ENCODE measurements at places on chromosomes 5 and 9.

- DNase-seq: no peak
These were observed 51.5 kb upstream of the ARL15 start for GRCh38 chr5:54361691-54362411.

DNA sequence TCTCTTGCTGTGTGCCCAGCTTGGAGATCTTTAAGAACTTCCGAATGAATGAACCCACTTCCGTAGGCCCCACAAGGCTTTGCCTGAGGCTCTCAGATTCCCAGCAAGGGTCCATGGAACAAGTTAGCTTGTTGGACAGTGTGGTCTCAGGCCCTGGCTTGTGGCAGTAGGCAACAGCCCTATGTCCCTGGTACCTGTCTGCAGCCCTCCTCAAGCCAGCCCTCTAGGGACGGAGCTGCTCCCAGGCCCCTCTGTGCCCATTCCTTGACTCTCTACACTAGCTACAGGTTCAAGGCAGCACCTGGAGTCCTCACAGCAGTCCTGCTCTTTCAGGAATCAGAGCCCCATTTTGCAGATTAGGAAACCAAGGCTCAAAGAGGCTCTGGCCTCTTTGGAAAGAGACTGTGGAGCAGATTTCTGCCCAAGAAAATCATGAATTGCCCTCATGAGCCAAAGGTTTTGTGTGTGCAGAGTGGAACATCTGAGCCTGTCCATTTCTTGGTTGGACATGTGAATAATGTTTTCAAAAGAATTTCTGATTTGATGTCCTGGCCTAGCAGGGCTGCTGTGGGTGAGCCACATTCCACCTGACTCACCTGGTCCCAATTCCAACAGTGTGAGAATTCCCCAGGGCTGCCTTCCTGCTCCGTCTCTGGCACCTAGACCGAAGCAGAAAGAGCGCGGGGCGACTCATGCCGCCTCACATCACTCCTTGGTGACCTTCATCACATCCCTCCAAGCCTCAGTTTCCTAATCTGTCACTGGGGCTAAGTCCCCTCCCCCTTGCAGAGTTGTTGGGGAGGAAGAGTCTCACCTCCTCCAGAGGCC, 131.7 kb downstream of the BARX1 start:
- DNase-seq: no peak

DNA sequence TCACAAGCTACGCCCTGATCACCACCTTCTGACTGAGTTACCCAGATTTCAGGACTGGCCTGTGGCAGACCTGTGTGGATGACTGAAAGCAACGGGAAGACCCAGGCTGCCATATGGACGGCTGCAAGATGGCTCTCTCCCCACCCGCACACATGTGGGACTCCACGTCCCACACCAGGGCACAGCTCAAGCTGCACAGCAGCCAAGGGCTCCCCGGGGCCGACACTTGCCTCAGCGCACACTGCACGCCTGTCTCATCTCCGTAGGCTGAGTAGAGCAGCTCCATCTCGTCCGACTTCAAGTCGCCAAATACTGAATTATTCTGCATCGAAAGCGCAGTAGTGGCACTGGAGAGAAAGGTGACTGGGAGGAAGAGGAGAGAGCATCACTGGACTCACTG, 14.5 kb downstream of the BRD9 start:
- no peak for DNase-seq

DNA sequence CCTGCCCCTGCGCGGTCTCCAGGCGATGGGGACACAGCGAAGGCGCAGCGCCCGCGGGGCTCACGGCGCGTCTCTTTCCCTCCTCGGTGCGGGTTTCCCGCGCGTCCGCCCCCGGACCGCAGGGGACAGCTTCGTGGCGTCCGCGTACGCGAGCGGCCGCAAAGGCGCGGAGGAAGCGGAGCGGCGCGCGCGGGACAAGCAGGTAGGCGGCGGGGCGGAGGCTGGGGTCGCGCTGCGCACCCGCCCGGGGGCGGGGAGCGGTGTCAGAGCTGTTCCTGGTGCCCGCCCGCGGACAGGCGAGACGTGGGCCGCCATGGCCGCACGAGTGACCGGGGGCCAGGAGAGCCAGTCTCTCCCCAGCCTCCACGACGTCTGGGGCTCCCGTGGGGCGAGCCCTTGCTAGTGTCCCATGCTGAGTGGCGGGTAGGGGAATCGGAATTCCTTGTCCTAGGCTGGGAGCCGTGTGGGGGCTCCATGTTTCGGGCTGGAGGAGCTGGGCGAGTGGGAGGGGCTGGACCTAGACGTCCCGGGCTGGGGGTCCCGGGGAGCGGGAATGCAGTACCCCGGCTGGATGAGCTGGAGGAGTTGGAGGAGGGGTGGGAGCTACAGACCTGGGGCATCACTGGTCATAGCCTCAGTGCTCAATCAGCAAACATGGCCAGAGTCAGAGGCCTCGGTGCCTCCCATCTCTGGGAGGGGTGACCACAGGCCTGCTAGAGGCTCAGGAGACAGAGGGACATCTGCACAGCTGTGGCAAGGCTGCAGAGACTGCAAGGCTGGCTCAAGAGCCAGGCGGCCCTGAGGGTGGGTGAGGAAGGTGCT, 968 bp downstream of the NKD2 start:
- no peak for DNase-seq

DNA sequence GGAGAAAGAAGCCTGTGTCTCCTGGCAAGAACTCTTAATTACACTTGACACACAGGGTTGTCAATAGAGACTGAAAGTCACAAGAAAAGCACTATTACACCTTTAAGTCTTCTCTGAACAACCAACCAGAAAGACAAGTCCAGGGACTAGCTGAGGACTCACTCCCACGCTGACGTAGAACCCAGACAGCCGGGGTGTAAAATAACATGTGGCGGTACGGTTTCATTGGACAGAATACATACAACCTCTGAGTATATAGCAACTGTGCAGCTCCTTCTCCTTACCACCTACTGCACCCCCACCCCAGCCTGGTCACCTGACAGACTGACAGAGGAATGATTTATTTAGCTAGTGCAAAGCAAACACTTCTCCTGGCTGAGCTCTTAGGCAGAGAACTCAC, 103.4 kb upstream of the RASEF start:
- no peak for DNase-seq

DNA sequence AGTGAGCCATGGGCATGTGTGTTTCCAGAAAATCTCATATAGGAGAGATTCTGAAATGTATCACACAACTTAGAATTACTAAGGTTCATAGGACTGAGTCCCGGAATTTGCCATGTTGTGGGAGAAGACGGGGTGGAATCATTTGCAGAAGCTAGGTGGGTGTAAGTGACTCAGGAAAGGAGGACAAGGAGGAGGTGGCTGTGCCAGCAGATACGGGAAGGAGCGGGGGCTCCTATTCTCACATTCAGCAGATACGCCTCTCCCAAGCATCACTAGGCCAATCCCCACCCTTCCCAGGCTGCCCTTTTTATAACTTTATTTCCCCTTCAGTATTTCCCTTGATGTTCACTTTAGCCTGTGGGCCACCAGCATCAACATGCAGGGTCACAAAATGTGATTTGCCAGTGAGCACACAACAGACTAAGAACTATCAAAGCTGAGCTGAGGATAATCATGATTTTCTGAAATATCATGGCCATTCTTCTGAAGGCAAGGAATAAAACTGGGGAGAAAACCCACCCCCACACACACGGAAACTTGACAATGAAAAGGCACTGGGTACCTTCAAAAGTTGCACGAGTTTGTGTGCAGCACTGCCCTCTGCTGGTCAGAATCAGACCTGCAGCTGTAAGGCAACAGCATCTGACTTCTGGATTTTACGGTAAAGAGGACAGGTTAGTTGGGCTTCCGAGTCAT, 133.2 kb downstream of the MTX3 start:
- peak; percentile 81 for DNase-seq

DNA sequence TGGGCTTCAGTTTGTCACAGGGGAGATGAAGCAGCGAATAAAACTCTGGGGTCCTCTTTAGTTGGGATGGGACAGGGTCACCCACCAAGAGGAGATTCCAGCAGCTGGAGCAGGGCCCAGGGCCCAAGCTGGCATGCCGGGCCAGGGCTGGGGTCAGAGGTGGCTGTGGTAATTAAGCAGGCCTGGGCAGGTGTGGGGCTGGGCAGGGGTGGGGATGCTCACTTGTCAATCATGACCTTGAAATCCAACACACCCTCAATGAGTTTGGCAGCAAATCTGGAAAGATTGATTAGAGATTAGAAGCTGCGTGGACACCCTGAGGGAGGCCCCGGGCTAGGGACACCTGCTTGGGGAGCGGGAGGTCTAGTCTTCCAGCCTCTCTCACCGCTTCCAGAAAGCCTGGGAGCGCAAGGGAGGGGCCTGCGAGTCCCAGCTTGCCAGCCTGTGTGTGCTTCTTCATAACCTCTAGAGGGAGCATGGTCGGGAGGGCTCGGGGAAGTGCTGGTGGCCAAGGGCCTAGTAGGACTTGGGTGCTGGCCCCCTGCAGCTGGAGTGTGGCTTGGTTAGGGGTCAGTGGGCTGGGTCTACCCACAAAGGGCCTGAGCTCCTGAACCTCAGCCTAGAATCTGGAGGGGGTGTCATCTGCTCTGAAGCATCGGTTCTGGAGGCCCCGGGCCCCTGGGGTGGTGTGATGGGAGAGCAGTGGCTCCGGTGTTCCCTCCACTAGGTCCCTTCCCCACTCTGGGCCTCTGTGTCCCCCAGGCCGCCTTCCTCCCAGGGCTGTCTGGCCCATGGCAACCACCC, 7.6 kb downstream of the CRAT start:
- DNase-seq: no peak

DNA sequence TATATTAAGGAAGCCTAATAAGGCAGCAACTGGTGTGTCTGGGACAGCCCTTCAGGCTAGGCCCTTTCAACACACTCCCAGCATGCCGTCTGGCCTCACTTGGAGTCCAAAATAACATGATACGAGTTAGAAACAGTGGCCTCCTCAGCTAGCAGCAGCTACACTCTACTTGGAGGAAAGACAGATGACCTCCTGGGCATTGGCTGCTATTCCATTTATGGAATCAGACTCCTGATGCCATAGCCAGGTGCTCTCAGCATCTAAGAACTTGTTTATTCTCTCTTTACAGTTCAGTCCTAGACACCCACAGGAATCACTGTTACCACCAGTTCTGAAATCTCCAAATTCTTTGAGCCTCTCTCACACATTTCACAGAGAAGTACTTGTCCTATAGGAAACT, 31.8 kb downstream of the RUSC2 start:
- no peak for DNase-seq

- DNase-seq: no peak
These were observed 169.7 kb upstream of the CDH9 start for GRCh38 chr5:27208051-27208450.

GRCh38 chr5:88816195-88816594, 66.8 kb downstream of the MEF2C start:
- no peak for DNase-seq

DNA sequence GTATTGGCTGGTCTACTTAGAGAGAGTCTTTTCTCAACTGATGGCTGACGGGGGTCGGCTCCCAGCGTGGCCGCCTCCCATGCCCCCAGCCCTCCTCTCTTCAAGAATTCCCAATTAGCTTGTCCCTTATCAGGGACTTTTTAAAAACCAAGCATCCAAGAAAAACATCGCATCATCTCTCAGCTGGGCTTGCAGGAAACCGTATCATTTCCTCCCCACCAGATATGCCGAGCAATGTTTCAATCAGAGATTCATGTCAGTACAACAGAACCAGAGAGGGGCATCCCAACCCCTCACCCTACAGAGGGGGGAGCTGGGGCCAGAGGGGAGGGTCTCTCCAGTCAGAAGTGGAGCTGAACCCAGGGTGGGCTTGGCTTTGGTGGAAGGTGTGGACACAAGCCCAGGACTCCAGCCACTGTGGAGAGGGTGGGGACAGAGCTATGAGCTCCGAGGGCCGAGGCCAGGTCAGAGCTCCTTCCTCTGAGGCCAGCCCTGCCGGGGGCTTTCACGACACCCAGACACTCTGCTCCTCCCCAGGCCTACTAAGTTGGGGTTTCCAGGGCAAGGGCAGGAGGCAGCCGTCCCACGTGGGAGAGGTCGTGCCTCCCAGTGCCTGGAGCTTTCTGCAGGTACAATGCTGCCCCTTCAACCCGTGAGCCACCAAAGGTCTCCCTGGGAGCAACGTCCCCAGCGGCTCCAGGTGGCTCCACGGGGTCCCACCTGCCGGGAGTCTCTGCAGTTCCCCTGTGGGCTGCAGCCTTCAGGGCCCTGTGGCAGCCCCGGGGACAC, 39.0 kb upstream of the TMEM250 start:
- no peak for DNase-seq

GRCh38 chr9:134335486-134336220, 9.4 kb downstream of the RXRA start:
- no peak for DNase-seq

- DNase-seq: no peak
These were observed 160.5 kb downstream of the SLC12A2 start for GRCh38 chr5:128243958-128244582.

GRCh38 chr9:127546125-127546832, 65.8 kb upstream of the STXBP1 start:
- no peak for DNase-seq
